ENCODE measurements at places on chromosomes 13 and 19.

- no peak for DNase-seq
Observed at GRCh38 chr19:28199323-28199722, 1013.6 kb downstream of the UQCRFS1 start.

- DNase-seq, result no peak
Observed at GRCh38 chr19:3774621-3775373, 2.8 kb upstream of the RAX2 start.

- no peak for DNase-seq
Observed at GRCh38 chr19:55697069-55697440, 22.0 kb downstream of the EPN1 start.

- DNase-seq, result no peak
Observed at GRCh38 chr19:43754253-43754502, 584 bp downstream of the SMG9 start.

GRCh38 chr19:17567940-17568339 lies 12.5 kb downstream of the COLGALT1 start:
- DNase-seq, result no peak

GRCh38 chr19:16928916-16929315 lies 40.1 kb downstream of the F2RL3 start:
- no peak for DNase-seq

GRCh38 chr19:17505223-17505622 lies 6.2 kb upstream of the PGLS start:
- DNase-seq, result no peak

DNA sequence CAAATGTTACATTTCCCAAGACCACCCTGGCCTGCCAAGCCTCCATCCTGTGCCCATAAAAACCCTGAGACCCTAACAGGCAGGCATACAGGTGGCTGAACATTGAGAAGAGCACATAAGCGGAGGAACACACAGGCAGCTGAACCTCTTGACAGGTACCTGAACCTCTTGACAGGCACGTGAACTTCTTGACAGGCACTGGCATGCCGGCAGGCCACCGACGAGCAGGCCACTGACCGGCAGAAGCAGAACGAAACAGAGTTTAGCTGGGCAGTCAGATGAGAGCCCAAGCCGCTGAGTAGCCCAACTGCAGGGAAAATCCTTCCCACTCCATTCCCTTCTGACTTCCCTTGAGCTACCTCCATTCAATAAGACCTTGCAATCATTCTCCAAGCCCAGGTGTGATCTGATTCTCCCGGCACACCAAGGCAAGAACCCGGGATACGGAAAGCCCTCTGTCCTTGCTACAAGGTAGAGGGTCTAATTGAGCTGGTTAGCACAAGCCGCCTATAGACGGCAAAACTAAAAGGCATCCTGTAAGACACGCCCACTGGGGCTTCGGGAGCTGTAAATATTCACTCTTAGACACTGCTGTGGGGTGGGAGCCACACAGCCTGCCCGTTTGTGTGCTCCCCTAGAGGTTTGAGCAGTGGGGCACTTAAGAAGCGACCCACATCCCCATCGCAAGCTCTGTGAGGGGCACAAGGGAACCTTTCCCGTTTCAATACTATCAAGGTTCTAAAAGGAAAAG lies 2613.9 kb upstream of the PCDH20 start:
- no peak for DNase-seq

GRCh38 chr13:67445436-67445835 lies 215.3 kb upstream of the PCDH9 start:
- DNase-seq, result no peak

DNA sequence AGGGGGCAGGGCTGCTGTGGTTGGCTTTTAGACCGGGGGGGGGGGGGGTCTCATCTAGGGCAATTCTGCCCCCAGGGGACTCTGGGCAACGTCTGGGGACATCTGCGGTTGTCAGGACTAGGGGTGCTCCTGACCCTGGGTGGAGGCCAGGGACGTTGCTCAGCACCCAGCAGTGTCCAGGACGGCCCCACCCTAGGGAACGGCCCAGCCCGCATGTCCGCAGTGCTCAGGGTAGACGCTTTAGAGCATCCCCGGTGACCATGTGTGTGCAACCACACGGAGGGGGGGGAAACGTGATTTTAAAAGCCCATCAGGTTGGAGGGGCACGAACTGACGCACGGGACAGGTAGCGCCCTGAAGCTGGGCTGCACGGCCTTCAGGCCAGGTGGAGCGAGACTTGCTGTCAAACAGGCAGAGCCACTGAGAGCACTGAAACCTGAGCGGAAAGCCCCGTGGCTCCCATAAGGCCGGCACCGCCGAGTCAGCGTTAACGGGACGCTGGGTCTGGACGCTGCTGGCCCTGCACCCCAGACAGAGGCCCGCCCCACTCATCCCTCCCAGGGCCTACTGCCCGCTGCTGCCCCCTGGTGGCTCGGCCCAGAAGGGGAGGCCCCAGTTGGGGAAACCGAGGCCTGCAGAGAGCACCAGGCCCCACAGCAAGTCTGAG lies 8.3 kb downstream of the CACTIN start:
- DNase-seq, result no peak

GRCh38 chr13:22945321-22946226 lies 235.2 kb upstream of the SGCG start:
- DNase-seq, result no peak

DNA sequence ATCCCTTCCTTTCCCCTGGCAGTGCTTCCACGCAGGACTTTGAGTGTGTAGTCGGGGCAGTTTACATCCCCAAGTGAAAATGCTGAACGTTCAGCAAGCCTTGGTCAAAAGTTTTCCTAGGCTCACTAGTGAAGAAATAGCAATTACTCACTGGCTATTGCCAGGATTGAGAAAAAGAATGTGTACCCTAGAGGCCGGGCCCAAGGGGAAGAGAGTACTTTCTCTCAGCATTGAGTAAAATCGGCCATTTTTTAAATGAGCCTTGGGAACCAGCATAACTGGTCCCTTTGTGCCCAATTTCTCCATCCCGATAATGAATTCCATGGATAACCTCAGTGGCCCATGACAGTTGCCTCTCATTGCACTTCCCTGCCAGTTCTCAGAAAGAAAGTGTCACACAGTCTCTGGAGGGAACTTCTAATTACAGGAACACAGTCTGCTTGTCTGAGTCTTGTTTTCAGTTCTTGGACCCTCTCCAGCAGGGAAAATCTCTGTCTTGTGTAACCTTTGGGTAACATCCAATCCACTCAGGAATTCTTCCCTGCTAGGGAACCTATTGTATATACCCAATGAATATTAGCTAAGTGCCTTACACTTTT lies 7.3 kb upstream of the OR7D2 start:
- DNase-seq, result no peak

DNA sequence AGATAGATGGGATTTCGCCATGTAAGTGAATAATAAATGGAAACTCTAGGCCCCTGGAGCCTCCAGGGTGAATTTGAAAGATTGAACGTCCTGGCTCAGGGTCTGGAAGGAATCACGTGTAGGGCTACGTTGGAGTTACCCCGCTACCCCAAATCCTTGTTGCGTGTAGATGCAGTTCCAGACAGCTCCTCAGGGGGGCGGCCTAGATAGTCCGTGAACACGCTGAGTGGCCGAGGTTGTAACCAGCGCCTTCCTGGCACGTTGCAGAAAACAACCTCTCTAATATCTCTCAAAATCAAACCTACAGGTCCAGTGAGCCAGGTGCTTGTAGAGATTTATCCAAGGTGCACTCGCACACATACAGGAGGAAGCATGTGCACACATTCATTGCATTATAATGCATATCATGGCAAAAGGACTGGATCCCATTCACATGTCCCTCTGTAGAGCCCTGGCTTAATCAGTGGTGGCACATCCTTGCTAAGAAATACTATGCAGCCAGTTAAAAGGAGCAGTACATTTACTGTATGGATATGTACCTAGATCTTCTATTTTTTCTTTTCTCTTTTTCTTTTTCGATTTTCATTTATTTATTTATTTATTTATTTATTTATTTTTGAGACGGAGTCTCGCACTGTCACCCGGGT lies 2.5 kb upstream of the KEAP1 start:
- no peak for DNase-seq

DNA sequence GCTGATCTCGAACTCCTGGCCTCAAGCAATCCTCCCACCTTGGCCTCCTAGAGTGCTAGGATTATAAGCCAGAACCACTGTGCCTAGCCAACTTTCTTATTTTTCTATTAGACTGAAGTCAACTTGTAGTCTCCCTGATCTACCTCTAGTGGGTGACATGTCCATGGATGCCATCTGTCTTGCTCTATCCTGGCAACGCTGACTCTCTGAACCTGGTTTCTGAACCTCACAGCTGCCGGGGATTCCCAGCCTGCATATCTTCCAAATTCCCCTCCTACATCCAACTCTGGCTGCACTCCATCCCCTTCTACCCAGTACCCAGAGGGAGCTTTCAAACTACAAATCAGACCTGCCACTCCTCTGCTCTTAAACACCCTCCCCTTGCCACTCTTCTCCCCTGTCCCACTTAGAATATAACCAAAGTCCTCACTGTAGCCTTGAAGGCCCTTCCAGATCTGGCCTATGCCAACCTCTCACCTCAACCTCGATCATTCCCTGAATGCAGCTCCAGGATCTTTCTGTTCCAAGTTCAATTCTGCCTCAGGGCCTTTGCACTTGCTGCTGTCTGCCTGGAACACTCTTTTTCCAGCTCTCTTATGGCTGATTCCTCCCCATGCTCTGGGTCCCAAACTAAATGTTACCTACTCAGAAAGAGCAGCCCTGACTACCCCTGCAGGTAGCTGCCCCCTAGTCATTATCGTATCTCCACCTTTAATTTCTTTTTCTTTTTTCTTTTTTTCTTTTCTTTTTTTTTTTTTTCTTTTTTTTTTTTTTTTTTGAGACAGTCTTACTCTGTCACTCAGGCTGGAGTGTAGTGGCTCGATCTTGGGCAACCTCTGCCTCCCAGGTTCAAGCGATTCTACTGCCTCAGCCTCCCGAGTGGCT lies 2.2 kb downstream of the CLIP3 start:
- DNase-seq, result no peak

GRCh38 chr19:8640402-8641004 lies 10.1 kb downstream of the NFILZ start:
- no peak for DNase-seq

GRCh38 chr13:107234319-107235073 lies 666.6 kb upstream of the ARGLU1 start:
- DNase-seq, result no peak

DNA sequence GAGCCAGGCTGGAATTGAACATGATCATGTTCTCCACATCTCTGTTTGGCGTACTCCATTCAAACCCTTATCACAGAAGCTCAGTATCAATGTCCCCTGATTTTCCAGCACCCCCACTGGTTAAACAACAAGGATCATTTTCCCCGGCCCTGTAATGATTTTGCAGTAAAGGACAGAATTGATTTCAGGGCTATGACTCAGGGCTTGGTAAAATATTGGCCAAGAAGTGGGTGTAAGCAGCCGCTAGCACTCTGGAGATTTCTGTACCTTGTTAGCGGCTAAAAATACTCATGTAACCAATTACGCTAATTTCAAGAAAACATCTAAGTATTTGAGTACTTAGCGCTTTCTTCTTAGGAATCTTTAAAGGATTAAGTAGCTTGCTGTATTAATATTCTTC lies 69.5 kb upstream of the FNDC3A start:
- no peak for DNase-seq

- DNase-seq, result no peak
Observed at GRCh38 chr13:46894568-46894967, 2.3 kb downstream of the HTR2A start.

DNA sequence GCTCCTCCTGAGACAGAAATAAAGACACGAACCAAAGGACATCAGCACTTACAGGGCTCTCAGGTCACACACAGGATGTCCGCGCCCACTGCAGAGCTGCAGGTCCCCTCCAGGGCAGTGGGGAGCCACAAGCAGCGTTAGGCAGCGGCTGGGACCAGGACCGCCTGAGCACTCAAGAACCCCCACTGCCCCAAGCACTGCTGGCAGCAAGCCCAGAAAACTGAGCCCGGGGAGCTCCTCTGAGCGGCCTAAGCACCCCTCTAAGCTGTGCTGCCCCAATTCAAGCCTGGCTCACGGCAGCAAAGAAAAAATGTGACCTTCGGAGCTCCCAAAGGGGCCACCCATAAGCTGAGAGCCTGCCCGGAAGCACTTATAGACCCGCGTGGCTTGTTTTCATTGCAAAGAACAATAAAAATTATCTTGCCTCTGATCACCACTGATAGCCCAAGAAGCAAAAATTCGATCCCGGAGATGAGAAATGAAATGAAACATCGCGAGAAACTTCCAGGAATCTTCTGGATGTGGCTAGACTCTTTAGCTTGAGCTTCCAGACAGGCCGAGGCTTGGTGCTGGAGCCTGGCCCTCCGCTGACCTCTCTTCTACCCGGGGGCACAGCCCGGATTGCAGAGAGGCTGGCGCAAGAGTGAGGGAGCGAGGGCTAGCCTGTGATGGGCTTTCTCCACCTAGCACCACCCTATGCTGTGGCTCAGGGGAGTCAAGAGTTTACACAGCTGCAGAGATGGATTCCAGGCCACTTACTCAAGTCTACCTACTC lies 6.3 kb downstream of the DPP9 start:
- peak; percentile 32 for DNase-seq

- DNase-seq, result no peak
Observed at GRCh38 chr13:75432045-75432444, 49.9 kb downstream of the TBC1D4 start.

GRCh38 chr19:17673937-17674799 lies 14.0 kb downstream of the UNC13A start:
- no peak for DNase-seq

DNA sequence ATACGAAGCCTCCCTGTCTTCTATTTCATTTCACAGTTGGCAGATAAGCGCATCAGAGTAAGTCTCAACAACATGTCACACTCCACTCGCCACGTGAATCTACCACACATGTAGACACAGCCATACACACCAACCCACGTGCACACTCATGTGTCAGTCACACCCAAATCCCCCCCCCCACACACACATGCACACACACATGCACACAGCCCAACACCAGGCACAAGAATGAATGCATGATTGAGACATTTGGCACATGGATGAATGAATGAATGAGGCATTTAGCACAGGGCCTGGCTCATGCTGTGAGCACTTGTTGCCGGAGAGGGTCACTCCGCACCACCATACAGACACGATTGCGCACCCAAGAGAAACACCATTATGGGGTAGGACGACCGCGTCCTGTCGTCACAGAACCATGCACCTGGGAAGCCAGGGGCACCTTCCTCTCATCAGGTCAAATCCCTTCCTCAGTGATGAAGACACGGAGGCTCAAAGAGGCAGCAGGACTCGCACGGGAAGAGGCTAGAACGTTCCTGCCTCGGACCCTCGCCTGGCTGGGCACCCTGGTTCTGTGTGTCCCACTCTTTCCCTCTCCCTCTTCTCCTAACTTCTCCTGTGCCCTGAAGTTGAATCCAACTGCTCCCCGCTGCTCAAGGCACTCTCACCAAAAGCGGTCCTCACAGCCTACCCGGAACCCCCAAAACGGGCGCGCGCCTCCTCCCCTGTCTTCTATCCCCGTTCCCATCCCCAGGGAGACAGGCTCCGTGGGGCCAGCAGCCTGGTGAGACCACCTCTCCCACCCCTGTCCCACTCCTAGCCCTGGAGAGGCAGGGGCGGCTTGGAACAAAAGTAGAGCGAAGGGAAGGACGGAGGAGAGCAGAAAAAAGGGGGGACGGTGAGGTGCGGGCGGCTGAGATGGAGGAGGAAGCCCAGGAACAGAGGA lies 1.3 kb downstream of the MEIS3 start:
- DNase-seq, result no peak
